ENCODE measurements at places on chromosomes 3 and 15. TPM values are rescaled to one million over a fixed set of nuclear protein-coding genes. Genes with fewer than 3 reads are reported as not detected.

GHSR gene
- total RNA-seq: not detected

NR2E3 gene
- 0.56 TPM for total RNA-seq

ECE2 gene
- 0.86 TPM for total RNA-seq

GRCh38 chr3:156694536-156694935, 20.1 kb downstream of the TIPARP start:
- DNase-seq: no peak

GRCh38 chr15:85689729-85690128, 105.0 kb downstream of the KLHL25 start:
- peak; percentile 59 for DNase-seq

- no peak for DNase-seq
Measured at GRCh38 chr3:85397434-85397833, 438.6 kb downstream of the CADM2 start.

GRCh38 chr3:176479248-176479647, 718.0 kb downstream of the TBL1XR1 start:
- DNase-seq: no peak

GRCh38 chr3:117746066-117746465, 1036.5 kb downstream of the TUSC7 start:
- DNase-seq: no peak

GRCh38 chr15:55247766-55248427, 41.7 kb downstream of the RAB27A start:
- DNase-seq: no peak

DNA sequence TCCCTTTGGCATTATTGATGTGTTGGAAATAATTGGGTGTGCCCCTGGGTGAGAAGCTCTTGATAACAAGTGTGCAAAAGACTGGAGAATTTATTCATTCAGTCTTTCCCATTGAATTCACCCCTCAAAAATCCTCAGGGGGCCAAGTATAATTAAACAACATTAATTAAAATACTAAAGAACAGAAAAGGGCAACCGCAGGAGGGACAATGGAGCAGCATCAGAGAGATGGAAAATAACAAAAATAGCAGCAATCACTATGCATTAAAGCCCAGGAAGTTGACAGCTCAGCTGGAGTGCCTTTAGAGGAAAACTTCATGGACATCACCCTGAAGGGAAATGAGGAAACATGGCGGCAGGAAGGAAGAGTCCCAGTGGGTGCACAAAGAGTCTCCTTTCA, 227.6 kb downstream of the MINAR1 start:
- no peak for DNase-seq

DNA sequence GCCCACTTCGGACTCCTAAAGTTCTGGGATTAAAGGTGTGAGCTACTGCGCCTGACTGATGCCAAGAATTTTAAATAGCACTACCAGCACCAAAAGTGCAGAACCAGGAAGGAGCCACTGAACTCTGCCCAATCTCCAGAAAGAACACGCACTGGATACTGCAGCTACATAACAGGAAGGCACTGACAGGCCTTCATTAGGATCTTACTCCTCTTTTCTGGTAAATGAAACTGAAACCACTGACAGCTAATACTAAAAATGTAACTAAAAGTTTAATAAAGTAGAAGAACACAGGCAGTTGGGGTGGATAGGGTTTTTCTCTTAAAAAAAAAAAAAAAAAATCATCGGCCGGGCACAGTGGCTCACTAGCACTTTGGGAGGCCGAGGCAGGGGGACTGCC, 74.1 kb upstream of the CHRM5 start:
- DNase-seq: no peak

DNA sequence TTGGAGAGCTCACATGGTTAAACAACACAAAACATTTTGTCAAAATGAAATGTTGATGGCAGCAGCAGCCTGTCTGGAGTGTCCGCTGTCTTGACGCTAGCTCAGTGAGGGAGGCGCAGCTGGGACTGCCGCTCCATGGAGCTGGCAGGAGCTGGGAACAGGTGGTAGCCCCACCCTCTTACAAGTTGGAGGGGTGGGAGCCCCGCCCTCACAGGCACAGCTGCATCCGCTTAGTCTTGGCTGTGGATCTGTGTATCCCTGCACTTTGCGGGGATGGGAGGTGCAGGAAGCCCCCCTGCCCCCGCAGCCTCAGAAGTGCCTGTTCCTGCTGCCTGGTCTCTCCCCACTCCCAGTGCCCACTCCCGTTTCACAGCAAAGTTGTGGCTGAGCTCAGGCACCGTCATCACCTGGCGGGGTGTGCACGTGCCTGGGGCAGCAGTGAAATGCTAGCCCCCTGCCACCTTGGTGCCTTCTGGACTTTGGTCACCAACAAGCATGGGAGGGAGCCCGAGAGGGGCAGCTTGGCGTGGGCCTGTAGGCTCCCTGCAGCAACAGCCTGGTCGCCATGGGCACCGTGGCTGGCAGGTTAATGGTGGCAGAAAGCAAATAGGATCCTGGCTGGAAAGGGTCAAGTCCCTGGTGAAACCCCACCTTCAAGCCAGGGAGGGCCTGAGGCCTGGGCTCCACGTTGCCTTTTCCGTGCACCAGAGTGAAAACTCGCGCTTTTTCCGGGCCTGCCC, 53.8 kb upstream of the CADM2 start:
- no peak for DNase-seq

GRCh38 chr15:68148039-68148438, 57.1 kb downstream of the CALML4 start:
- no peak for DNase-seq

GRCh38 chr15:84816694-84817465, at the start of gene ALPK3:
Gene ALPK3 (plus strand): TSS chr15:84817356. CDS start chr15:84817453, 97 bp downstream.
- DNase-seq: peak; percentile 85

DNA sequence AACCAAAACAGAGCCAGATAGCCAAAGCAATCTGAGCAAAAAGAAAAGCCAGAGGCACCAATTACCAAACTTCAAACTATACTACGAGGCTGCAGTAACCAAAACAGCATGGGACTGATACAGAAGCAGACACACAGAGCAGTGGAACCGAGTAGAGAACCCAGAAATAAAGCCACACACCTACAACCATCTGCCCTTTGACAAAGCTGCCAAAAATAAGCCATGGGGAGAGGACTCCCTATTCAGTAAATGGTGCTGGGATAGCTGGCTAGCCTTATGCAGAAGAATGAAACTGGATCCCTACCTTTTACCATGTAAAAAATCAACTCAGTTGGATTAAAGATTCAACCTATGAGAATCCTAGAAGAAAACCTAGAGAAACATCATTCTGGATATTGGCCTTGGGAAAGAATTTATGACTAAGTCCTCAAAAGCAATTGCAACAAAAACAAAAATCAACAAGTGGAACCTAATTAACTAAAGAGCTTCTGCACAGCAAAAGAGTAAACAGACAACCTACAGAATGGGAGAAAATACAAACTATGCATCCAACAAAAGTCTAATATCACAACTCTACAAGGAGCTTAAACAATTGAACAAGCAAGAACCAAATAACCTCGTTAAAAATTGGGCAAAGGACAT, 95.1 kb downstream of the APBA2 start:
- no peak for DNase-seq

DNA sequence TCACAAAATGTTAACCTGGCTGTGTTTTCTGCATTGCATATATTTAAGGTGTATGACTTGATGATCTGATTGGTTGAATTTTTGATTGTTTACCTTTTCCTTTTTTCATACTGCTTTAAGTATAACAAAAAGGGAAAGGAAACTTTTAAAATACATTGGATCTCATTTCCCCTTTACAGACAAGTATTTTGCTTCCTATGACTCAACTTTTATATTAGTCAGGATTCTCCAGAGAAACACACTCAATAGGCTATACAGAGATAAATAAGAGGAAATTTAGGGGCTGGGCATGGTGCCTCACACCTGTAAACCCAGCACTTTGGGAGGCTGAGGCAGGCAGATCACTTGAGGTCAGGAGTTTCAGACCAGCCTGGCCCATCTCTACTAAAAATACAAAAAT, 205.8 kb downstream of the TJP1 start:
- no peak for DNase-seq

GRCh38 chr3:30577788-30578187, 28.6 kb upstream of the TGFBR2 start:
- DNase-seq: no peak

- DNase-seq: no peak
Measured at GRCh38 chr3:77500721-77501120, 460.8 kb downstream of the ROBO2 start.

DNA sequence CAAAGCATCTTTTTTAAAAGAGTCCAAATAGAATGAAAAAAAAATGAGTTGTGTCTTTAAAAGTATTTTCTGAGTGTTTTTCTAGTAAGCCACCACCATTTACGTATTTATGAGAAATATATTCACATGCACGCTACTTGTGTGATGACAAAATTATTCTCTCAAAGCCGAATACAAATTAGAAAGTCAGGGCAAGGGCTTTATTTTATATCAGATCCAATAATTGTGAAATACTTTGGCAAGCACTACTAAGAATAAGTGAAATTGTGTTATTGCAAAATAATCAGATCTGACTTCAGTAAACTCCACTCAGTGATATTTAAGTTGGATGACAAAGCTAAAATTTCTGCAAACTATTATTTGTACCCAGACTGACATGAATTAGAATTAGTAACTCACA, 589.3 kb upstream of the KCNMB2 start:
- no peak for DNase-seq

DNA sequence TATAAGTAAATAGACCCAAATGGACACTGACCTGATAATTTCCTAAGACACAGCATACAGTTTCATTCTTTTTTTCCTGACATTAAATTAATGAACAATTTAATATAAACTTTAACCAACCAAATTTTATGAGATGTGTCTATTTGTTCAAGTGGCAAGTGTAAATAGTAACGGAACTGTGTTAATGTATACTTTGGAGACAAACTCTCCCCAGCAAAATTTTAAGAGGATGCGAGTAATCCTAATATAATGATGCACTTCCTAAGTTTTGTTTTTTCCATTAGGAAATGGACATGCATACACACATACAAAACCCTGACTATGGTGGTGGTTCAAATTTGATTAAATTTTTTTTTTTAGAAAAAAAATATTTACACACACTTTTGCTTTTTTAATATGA, 38.5 kb upstream of the MYH15 start:
- DNase-seq: no peak

- no peak for DNase-seq
Measured at GRCh38 chr3:128550113-128550440, 57.1 kb upstream of the GATA2 start.

DNA sequence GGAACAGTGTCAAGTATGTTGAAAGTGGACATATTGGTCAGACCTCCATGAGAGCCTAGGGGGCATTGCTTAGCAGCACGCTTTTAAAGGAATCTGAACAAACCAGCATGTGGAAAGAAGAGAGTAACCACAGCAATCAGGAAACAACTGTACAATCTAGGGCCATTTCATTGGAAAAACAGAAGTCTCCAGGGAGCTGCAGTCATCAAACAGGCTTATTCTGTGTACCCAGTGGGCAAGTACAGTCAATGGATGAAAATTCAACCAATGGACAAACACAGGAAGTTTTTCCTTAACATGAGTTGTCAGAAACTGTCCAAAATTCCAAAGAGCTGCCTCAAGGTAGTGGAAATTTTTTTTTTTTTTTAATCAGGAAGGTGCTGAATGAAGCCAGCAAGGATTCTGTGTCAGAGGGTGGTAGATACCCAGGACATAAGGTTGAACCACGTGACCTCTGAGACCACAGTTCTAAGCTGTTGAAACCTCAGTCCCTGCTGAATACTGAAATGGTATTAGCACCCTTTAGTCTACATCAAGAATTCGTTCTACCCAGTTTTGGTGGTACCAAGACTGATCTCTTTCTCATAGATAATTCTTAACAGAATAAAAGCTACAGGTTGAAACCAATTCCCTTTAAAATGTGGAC, 4.4 kb upstream of the DLG1 start:
- no peak for DNase-seq

- DNase-seq: no peak
Measured at GRCh38 chr15:56893364-56893678, 25.1 kb upstream of the TCF12 start.

GRCh38 chr15:70777170-70777926, 14.0 kb upstream of the UACA start:
- DNase-seq: no peak

GRCh38 chr15:70778258-70779076, 15.1 kb upstream of the UACA start:
- DNase-seq: no peak

GRCh38 chr3:8824238-8824637, 54.8 kb upstream of the OXTR start:
- no peak for DNase-seq

GRCh38 chr3:13491206-13491974, 11.3 kb downstream of the HDAC11 start:
- DNase-seq: no peak

DNA sequence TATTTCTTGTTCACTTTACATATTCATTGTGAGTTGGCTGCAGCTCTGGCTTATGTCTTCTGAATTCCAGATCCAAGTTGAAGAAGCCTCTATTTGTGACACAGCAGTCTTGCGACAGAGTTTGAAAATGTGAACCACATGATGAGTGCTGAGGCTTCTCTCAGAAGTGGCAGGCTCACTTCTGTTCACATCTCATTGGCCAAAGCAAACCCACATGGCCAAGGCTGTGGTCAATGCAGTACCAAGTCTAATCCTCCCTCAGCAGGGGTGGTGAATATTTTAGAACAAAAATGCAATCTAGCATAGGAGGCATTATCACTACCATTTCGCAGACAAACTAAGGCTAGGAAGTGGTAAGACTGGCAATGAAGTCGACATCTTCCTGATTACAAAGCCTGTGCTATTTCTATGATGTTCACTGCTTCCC, 45.2 kb downstream of the CDCP1 start:
- DNase-seq: no peak

GRCh38 chr15:99180086-99180963, 69.1 kb downstream of the TTC23 start:
- DNase-seq: no peak
